Activated CD8-positive, alpha-beta T cell treated with anti-CD3 and anti-CD28 coated beads, Interleukin-2, amount 10 ng/mL, durations not matched to agents 7 days and 5 days (primary cell): ENCODE measurements at places on chromosomes 2 and 18. TPM values are rescaled to one million over a fixed set of nuclear protein-coding genes. Genes with fewer than 3 reads are reported as not detected.

- H3K4me3 ChIP-seq = no peak overlapping the region
- DNase-seq = no peak
- no peaks in the 10 kb centered on the region for H3K27me3 ChIP-seq
- peaks cover 32% of the 10 kb centered on the region for H3K4me1 ChIP-seq
- H3K27ac ChIP-seq = peak overlapping the region; percentile 97
Measured at GRCh38 chr2:216056739-216057138, 24.9 kb downstream of the PECR start.

DNA sequence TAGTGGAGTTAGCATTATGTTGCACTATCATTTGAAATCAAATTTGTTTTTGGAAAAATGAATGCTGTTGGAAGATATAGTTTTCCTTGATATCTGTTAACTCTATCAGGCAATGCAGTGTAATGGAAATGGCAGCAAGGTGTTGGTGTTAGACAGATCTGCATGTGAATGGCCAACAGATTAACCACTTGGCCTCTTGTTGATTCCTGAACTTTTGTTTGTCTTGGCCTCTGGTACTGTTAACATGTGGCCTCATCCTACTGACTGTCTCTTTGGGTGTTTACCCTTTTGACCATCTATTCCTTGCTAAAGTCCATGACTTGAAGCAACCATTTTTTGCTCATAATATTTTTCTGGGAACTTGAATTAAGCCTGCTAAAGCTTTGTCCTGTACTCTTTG is 110.2 kb upstream of the CDH2 start:
- no peak overlapping the region for H3K27ac ChIP-seq
- no peak overlapping the region for H3K4me3 ChIP-seq
- no peaks in the 10 kb centered on the region for H3K4me1 ChIP-seq
- DNase-seq = no peak
- no peaks in the 10 kb centered on the region for H3K36me3 ChIP-seq
- H3K27me3 ChIP-seq = no peaks in the 10 kb centered on the region

DNA sequence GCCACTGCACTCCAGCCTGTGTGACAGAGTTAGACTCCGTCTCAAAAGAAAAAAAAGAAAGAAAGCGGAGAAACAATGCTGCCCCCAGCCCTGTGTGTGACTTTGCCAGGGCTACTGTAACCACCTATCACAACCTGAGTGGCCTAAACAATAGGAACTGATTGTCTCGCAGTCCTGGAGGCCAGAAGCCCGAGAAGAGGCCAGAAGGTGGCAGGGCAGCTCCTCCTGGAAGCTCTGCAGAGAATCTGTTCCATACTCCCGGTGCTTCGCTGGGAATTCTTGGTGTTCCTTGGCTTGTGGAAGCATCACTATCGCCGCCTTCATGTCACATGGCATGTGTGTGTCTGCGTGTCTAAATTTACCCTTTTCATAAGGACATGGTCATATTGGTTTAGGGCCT is 14.4 kb upstream of the RAB17 start:
- peaks cover 21% of the 10 kb centered on the region for H3K4me1 ChIP-seq
- H3K36me3 ChIP-seq = no peaks in the 10 kb centered on the region
- peaks cover 10% of the 10 kb centered on the region for H3K27me3 ChIP-seq

GRCh38 chr2:183112577-183112976 is 11.7 kb upstream of the NUP35 start:
- peaks cover 18% of the 10 kb centered on the region for H3K27me3 ChIP-seq
- no peaks in the 10 kb centered on the region for H3K4me1 ChIP-seq
- H3K27ac ChIP-seq = no peak overlapping the region

CNGA3 gene
- not detected for total RNA-seq
